Activated CD4-positive, alpha-beta T cell treated with anti-CD3 and anti-CD28 coated beads, Interleukin-2, amount 10 ng/mL, durations not matched to agents 24 days and 14 days (primary cell): ENCODE measurements at places on chromosomes 3 and 15. TPM values are rescaled to one million over a fixed set of nuclear protein-coding genes. Genes with fewer than 3 reads are reported as not detected.

Gene P2RY1
- 0.77 and 0.92 TPM in 2 replicates for total RNA-seq

Gene CKMT1A
- 0.28 and 0.66 TPM in 2 replicates for total RNA-seq

GRCh38 chr3:123372686-123373473 lies 76.0 kb downstream of the ADCY5 start:
- no peak for DNase-seq

DNA sequence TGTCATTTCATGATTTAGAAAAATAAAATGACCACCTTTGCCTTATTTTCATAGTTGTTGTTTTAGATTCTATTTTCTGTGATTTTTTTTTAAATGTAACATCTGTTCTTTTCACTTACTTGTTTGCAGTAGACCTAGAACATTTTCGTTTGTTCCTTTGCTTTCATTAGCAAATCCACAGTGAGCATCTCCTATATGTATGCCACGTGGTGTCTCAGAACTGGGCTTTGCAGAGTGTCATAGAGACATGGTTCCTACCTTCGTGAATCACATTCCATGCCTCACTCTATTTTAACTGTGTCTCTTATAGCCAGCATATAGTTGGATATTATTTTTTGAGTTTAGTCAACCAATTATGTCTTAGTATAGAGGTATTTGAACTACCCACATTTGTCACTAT lies 118.2 kb downstream of the KLF13 start:
- DNase-seq: no peak

DNA sequence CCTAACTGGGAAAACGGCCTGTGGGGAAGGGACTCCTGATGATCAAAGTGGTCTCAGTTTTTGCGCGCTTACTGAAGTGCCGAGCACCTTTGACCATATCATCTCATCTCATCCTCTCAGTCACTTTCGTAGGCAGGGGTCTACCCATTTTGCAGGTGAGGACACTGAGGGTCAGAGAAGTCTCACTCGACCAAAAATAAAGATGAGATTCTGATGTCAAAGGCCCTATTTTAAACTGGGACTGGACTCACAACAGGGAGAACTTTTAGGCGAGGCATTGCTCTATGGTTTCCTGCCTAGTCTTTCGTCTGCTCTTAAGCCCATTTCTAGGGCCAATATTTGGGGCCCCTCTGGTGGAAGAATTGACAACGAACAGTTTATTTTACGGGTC lies 830 bp downstream of the SLC6A11 start:
- no peak for DNase-seq

DNA sequence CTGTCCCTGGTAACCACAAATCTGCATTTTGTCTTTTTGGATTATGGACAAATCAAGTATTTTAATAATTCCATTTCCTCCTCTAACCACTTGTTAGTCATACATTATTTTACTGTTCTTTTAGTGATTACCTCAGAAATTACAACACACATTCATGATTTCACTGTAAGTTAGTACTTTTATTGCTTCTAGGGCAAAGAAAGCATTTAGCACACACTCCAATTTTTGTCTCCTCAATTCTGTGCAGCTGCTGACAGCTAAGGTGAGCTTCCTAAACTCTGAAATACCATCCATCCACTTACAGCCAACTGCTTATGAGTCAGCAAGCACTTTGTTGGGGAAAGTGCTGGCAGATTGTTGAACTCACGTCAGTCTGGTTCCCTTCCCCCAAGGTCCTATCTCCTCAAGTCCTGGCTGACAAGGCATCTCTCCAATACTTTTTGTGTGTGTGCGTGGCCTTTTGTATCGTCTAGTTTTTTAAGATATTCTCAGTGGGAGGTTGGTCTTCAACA lies 49.4 kb upstream of the TNFAIP8L3 start:
- DNase-seq: no peak

DNA sequence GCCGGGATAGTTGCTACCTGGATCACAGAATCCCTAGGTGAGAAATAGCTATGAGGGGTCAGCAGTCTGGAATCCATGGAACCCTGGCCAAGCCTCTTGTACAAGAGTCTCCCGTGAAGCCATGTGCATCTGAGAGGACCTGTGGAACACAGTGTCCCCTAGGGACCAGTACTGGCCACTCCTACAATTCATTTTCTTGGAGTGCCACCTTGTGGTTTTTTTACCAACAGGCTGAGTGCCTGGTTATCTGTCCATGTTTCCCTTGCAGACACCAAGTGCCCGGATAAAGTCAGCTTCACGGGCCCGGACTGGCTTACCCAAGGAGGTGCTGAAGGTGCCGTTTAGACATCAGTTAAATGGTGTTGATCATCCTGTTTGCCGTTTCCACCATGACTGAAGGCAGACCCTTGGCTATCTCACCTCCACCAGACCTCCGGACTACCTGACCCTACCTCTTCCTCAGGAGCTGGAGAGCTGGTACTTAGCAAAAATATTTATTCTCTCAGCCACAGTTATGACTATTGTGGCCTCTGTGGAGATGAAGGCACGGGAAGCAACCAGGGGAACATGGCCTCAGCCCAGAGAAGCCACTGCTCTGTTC lies 93.9 kb downstream of the RBPMS2 start:
- DNase-seq: no peak

DNA sequence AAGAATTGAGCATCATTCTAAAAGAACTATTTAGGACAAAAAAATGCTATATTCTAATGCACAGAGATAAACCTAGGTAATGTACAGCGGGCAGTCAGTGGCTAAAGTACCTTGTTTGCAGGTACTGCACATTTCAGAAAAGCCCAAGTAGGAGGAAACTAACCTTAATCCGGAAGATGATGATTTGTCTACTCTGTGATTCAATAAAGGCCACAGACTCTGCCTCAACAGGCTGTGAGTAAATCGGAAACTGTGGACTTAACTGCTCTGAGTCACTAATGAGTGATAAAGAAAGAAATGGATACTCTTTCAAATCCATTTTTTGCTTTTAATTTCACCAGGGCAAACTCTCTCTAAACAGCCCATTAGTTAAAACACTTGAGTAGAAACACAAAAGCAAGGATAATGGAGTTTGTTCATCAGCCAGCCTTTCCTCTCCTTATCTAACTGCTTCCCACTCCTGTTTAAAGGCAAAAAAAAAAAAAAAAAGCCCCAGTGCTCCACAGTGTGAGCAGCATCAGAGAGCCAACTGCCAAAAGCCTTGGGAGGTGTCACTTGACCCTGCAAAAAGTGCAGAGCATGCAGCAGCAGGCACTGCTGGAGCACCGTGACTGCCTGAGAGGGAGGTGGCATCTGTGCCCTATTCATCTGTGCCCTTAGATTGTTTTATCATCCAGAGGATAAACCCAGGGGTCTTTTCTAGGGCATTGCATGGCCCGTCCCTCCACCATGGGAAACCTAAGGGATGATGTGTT lies 187.7 kb downstream of the SATB1 start:
- DNase-seq: no peak

DNA sequence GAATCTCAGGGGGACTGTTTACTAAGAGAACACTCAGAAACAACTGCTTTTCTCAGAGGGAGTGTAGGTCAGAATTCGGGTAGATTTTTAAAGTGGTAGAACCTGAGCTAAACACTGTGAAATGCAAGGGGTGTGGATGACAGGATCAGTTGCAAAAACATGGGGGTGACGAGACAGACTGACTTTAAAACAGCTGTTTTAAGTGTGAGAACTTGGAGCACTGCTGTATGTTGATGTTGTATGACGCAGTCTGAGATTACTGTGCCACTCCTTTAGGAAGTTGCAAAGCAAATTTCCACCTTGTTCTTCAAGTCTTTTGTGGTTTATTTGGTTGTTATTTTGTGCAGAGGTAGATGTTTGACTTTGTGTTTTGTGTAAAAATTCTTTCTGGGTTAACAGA lies 36.8 kb upstream of the DIPK2A start:
- DNase-seq: no peak

DNA sequence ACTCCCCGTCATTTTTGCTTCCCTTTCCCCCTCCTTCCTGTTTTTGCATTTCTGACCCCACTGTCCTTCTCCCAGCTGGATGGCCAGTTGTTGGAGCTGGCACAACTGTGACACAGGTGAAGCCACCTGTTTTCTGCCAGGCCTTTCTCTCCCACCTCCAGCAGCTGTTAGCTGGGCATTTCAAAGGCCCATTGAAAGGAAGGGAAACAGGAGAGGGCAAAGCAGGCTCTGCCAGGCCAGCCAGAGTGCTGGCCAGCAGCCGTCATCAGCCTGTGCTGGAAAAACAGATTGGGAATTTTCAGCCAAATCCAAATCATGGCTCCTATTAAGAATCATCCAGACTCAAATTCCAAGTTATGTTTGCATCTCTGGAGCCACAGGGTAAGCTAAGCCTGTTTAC lies 155.2 kb upstream of the C2CD4B start:
- no peak for DNase-seq

DNA sequence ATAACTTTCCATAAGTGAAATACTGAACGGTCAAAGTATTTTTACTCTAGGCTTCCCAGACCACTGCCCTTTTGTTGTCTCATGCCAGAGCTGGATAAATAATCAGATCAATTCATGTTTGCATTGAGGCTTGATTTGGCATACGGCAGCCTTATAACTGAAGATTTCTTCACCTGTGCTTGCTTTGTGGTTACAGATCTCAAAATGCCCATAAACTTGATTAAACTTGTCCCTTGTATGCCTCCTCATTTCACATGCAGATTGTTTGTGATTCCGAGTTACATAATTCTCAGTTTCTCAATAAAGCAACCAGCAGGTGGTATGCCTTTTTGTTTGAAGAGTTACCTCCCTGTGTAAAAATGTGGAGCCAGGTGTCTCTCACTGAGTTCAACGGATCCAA lies 211.4 kb upstream of the LRIG1 start:
- no peak for DNase-seq

GRCh38 chr15:35705884-35706585 lies 160.1 kb upstream of the DPH6 start:
- no peak for DNase-seq

DNA sequence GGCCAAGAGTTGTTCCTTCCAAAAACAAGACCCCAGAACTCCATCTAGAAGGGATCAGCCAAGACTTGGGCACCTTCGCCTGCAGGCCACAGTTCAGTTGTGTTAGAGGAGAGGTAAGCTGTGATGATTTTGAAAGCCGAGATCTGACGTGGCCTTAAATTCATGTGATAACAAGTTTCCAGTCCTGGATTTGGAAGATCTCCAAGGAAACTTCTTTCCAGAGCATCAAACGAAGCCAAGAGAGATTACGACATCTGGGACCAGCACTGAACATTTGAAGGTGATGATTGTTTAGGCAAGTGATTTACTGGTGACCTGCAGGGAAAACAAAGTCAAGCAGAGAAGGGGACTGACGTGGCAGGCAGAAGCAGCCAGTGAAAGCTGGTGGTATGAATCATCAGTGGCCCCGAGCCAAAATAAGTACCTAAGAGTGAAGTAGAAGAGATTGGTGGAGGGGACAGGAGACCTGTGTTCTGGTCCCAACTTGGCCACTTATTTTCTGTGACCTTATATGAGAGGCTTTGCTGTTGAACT lies 339.0 kb upstream of the PROK2 start:
- DNase-seq: no peak

GRCh38 chr3:23105048-23105447 lies 98.1 kb upstream of the UBE2E2 start:
- no peak for DNase-seq

DNA sequence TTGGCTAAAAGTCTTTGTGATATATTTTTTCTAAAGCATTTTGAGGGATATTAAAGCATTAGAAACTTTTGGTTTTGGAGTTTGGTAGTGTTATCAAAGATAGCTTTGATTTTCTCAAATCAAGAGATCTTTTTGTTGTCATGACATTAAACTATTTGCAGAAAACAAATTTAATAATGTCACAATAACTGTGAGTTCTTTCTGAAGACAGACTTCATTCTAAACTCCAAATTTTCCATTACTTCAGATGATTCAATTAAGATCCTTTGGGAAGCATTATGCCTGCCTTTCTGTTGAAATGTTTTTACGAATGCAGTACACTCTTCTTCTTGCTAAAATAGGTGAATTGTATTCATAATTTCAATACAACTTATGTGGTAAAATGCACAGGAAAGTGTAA lies 145.4 kb downstream of the ALCAM start:
- no peak for DNase-seq

GRCh38 chr15:69181424-69181823 lies 21.0 kb downstream of the GLCE start:
- DNase-seq: no peak
